Calu3 (cell line): ENCODE measurements at places on chromosomes 5 and 9.

GRCh38 chr9:73168298-73168934 lies 16.8 kb downstream of the ANXA1 start:
- DNase-seq, result no peak

- DNase-seq, result no peak
Observed at GRCh38 chr5:41869151-41869723, 988 bp downstream of the OXCT1 start.

GRCh38 chr5:133456933-133457402 lies 155.4 kb downstream of the FSTL4 start:
- DNase-seq, result no peak

GRCh38 chr9:120852240-120853010 lies 9.7 kb upstream of the PSMD5 start:
- DNase-seq, result no peak

DNA sequence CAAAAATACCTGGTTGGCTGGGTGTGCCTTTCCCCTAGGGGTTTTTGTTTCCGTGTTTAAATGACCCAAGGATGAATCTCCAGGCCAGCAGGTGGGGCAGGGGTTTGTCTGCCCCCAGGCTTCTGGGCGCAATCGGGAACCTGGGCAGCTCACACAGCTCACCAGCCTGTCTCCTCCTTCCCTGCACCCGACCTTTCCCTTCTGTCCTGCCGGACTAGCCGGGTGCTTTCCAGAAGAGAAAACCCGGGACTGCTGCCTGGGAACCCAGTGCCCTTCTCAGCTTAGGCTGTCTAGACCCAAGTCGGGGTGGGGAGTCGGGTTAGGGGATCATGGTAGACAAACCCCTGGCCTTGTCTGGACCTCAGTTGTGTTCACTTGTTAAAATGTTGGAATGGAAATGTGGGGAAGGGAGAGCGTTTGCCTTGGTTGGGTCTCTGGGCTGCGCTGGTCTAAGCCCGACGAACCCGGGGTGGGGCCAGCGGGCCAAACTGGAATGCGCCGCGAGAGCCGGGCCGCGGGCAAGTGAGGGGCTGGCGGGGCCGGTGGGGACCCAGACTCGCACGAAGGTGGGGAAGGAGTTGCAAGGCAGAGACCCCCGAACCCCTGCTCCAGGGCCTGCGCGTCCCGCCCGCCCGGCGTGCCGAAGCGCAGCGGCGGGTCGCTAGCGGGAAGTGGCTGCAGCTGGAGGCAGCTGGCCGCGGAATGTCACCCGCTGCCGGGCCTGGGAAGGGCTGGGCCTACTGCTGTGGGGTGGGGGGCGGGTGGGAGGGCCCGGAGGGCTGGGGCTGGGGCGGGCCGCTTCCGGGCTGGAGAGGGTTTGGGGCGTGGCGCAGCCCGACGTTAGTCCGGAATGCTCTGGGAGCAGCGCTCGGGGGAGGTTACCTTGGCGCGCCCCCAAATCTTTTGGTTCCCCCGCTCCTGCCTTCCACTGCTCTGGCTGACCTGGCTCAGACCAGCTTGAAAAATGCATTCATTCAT lies 84.6 kb downstream of the DAB2IP start:
- DNase-seq, result peak; percentile 77

GRCh38 chr5:166781737-166782136 lies 1509.7 kb upstream of the WWC1 start:
- no peak for DNase-seq

DNA sequence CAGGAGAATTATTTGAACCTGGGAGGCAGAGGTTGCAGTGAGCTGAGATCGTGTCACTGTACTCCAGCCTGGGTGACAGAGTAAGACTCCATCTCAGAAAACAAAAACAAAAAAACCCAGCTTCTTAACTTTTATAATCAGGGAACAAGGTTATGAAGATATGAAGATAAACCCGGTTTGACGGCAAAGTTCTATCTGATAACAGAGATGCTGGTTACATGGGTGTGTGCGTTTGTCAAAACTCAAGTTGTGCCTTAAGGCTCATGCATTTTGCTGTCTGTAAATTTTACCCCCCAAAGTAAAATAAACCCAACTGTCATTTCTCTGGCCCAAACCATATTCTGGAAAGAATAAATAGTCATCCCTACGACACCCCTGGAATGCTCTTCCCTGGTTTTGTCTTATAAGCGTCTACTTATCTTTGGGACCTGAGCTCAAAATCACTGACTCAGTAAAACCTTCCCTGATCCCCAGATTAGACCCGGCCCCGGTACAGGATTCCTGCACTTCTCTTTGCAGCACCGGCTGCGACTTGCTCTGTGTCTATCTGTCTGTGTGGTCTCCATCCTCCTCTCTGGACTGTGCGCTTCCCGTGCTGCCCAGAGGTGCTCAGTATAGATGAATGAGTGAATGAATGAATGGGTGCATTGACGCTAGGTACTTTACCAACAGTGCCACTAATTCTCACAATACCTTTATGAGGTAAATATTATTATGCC lies 172.2 kb downstream of the DAB2IP start:
- DNase-seq, result no peak
